ENCODE measurements at places on chromosomes 4 and X. TPM values are rescaled to one million over a fixed set of nuclear protein-coding genes. Genes with fewer than 3 reads are reported as not detected.

DNA sequence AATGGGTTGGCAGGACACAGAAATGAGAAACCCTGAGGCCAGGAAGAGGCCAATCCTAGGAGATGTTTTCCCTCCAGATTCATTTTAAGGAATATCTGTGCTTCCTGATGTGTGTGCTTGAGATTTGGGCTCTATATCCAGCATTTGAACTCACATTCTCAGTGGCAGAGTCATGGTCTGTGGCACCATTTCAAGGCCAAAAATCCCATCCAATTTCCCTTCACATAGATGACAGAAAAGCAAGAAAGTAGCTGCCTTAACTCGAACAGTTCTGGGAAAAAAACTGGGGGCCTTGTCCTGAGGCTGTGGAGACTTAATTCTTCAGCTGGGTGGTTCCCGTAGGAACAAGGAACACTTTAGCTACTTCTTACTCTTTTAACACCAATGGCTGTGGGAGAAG, 27.4 kb downstream of the TAF7L start:
- DNase-seq: no peak

Gene FAM47E
- 1.4 TPM for total RNA-seq

Gene COL25A1
- 1.1 TPM for total RNA-seq

DNA sequence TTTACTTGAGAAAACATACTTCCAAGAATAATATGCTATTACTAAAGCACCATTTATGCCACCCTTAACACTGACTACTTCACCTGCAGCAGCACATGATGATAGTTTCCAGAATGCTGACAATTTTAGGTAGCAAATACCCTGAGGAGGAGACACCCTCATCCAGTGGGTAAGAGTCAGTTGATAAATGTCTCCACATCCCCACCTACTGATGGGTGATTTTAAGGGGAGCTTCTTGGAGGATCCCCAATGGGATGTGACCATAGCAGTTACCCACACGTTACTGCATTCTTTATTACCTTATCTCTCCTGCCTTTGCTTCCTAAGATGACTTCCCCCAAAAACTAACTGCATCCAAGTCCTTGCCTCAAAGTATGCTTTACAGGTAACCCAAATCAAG, 131.2 kb upstream of the SMARCAD1 start:
- no peak for DNase-seq

DNA sequence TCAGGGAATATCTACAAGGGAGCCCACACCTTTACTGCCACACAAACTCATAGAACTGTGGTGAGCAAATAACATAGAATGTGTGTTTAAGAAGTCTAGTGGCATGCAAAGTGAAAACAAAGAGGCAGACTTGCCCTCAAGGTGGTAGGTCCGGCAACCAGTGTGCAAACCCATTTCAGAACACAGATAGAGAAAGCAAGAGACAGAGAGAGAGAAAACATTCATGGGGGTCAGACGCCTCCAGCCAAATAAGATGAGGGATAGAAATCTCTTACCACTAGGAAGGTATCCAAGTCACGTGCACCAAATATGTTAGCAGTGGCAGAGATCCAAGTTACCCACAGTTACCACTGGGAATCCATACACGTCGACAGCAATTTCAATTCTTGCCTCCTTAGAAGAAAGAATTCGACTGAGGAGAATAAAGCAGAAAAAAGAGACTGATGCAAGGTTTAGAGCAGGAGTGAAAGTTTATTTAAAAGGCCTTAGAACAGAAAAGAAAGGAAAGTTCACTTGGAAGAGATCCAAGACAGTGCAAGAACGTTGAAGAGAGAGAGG, 252.8 kb downstream of the NAP1L3 start:
- DNase-seq: no peak

Gene GAGE12E
- total RNA-seq: not detected

- no peak for DNase-seq
Measured at GRCh38 chr4:74919783-74920182, 13.1 kb upstream of the PARM1 start.

Gene MEPE
- total RNA-seq: not detected

- no peak for DNase-seq
Measured at GRCh38 chr4:37365888-37366287, 121.3 kb downstream of the NWD2 start.

DNA sequence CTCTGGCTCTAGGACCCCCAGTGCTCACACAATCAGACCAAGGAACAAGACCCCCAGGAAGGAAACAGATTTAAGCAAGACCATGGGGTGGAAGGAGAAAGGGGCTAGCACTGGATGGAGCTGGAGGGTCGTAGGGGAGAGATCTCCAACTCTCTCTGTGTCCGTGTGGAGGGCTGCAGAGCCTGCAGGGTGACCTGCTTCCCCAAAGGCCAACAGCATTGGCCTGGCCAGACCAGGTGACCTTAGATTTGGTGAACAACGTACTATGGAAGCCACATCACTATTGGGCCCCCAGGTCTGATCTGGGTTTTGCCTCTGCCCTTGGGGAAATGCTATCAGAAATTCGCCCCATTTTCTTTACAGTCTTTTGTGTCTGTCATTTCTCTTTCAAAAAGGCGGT, 26.0 kb downstream of the NLGN3 start:
- DNase-seq: no peak

Gene HPF1
- 22.3 TPM for total RNA-seq

Gene GATA1
- not detected for total RNA-seq

DNA sequence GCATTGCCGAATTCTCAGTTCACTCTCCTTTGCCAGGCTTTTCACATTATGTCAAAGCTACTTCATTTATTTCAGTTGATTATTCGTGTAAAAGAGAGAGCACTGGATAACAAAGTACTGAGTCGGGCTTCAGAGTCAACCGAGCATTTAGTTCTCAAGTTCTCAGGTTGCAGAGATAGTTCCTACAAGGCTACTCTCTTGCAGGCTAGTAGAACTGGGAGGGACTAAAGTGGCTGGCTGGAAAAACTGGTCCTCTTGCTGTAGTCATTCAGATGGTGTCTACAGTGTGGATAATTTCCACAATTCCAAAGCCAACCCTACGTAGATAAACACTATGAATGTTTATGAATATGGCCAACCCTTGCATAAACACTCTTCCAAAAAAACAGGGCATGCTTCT, 4.6 kb upstream of the CCNG2 start:
- DNase-seq: no peak

- DNase-seq: no peak
Measured at GRCh38 chrX:35289952-35290351, 347.4 kb downstream of the FAM47B start.

GRCh38 chr4:6378493-6379445, 93.6 kb downstream of the PPP2R2C start:
- DNase-seq: peak; percentile 62

DNA sequence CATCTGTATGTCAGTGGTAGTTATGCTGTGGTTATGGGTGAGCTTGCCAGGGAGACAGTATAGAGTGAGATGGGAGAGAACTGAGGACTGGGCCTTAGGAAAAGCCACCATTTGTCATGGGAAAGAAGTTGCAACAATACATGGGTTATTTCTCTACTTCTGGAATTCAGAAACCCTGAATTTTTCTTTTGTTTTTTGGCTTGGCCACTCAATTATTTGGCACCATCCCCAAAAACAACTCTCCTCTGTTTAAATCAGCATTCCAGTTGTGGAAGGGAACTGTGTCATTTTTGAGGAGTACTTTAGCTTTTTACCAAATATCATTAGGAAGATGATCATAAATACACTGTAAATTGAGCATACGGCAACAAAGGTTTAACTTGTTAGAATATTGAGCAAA, 41.1 kb upstream of the ACSL4 start:
- no peak for DNase-seq

- DNase-seq: no peak
Measured at GRCh38 chrX:50202539-50202938, 1.7 kb upstream of the AKAP4 start.

DNA sequence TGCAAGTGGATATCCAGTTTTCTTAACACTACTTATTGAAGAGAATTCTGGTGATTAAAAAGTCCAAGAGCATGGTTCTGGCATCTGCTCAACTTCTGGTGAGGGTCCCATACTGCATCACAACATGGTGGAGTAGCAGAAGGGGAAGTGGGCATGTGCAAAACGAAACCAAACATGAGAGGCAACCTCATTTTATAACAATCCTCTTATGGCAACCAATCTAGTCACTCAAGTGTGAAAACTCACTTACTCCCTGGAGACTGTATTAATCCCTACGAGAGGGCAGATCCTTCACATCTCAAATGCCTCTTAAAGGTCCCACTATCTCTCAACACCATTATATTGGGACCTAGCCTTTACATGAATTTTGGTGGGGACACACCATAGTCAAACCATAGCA, 55.4 kb upstream of the TRO start:
- no peak for DNase-seq

DNA sequence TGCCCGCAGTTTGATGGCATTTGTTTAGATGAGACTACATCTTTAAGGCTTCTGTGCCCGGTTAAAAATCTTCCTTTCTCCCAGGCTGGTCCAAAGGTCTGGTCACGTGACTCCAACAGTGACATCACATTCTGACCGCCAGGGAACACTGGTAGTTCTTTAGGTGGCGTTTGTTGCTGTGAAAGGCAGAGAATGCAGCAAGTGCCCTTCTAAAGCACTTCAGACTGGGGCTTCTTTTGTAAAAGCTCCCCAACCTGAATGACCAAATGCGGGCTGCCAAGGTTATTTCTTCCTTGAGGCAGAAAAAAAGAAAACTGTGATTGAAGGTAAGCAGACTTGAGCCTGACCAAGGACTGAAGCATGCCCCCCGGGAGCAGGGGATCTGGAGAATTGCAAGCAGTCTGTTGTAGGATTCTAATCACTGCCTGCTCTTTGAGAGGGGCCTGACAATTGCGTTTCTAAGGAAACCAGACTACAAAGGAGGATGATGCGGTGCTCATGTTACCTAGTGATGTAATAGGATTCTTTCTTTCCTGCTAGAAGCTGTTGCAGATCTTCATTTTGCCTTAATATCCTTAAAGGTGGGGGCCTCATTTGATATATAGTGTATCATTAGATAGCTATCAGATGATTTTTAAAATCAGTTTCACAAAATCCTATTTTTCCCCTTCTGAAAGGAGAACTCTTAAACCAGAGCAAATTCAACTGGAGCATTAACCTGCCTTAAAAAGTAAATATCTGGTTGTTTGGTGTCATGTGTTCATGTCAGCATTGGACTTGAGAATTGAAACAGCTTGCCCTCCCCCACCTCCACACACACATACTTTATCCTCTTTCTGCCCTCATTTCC, 133.1 kb downstream of the AKAP4 start:
- no peak for DNase-seq

Gene IL3RA
- 5.6 TPM for total RNA-seq

Gene KLB
- not detected for total RNA-seq

GRCh38 chr4:41257257-41257901, 651 bp downstream of the UCHL1 start:
- peak; percentile 84 for DNase-seq

- no peak for DNase-seq
Measured at GRCh38 chrX:96425200-96425599, 259.4 kb upstream of the DIAPH2 start.

- no peak for DNase-seq
Measured at GRCh38 chr4:9936129-9936644, 85.1 kb downstream of the SLC2A9 start.

DNA sequence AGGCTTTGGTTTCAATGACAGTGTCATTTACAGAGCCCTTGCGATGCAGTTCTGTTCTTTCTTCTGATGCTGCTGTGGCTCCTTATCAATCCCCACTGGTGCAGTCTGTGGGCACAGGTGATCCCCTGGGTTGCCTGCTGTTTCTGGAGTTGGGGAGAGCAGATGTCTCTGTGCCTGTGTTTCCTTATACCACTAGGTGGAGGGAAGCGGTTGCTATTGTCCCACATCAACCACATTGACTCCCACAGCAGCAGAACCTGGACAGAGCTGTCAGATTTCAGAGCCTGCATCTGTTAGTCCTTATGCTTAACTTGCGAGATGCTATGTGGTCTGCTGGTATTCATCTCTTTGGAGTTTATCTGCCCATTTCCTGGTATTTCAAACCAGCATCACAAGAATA, 57.7 kb downstream of the NEIL3 start:
- no peak for DNase-seq

DNA sequence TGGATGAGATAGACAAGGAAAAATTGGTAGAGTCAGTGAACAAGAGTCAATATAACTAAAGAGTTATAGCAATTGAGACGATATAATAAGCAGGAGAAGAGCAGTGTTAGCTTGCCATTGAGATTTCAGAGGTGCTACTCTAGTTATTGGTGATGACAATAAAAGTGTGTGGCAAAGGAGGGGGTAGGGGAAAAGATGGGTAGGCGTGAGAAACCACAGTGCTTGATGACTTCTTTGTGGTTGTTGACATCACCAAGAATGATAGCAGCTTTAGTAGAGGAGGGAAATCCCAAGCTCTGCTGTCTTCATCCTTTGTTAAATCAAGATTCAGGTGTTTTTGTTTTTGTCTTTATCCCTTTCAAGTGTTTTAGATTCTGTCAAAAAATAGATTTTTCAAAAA, 179.9 kb upstream of the PPP3CA start:
- DNase-seq: no peak

GRCh38 chr4:72208421-72209075, 176.7 kb downstream of the NPFFR2 start:
- no peak for DNase-seq

Gene PAK3
- total RNA-seq: 11.4 TPM

Gene POU4F2
- not detected for total RNA-seq

DNA sequence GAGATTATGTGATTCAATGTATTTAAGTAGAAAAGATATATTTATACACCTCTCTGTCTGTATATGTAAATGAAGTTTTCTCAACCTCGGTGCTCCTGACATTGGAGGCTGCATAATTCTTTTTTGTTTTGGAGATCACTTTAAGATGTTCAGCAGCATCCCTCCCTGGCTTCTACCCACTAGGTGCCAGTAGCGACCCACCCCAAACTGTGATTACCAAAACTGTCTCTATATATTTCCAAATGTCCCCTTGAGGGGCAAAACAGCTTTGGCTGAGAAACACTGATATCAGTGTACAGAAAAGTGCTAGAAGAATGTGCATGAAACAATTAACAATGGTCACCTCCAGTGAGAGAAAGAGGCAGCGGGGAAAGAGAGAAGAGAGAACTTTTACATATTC, 51.2 kb downstream of the DCX start:
- DNase-seq: no peak

Gene REPS2
- total RNA-seq: 3.9 TPM

DNA sequence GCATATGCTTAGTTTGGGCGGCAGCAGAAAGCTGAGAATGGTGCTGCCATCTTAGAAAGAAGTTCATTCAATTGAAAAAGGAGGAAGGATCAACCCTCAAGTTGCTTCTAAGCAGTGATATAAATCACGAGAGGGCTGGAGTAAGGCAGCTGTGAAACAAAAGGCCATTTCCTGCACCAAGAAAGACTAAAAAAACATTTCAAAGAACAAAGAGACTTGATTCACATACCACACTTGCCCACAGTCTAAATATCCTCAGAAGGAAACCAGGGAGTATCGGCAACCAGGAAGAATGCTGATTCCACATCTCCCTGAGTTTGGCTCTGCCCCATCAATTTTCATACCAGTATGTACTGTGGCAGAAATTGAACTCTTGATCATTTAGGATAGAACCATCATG, 240.1 kb downstream of the OPHN1 start:
- DNase-seq: no peak

GRCh38 chr4:158169931-158170690, 2.7 kb downstream of the GASK1B start:
- DNase-seq: no peak

GRCh38 chr4:102438396-102439235, 62.5 kb upstream of the NFKB1 start:
- no peak for DNase-seq
